ENCODE measurements at places on chromosomes 7 and 10. TPM values are rescaled to one million over a fixed set of nuclear protein-coding genes. Genes with fewer than 3 reads are reported as not detected.

DNA sequence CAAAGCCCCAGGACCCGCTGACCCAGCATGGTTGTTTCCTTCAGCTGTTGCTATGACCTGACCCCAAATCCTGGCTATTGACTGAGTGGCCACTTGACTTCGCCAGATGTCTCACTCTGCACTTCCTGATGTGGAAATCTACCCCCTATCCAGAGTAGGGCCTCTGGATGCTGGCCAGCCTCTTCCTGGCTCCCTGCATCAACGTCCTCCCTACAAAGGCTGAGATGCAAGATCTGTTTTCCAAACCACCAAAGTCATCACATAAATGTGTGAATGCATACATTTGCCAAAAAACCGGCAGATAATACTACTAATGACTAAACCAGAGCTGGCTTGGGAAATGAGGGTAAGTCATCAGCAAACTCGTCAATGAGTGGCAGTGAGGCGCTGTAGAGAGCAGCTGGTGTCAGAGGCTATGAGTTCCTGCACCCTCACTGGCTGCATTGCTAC is 70.4 kb downstream of the PYROXD2 start:
- DNase-seq: no peak

DNA sequence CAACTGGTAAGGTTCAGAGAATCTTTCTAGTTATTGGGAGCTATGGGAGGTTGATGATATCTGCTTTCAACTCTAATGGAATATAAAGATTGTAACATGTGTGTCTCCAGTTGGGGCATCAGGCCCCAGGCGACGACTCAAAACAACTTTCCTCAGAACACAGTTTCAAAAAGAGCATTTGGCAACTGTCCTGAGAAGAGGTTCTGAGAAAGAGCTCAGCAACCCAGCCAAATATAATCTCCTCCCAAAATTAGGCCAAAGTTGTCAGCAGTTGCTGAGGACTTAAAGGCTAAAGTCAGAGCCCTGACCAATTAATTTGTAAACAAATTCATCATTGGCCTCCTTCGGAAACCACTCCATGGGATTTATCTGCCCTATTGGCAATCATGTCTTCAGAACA is 251.1 kb upstream of the NFE2L3 start:
- no peak for DNase-seq

DNA sequence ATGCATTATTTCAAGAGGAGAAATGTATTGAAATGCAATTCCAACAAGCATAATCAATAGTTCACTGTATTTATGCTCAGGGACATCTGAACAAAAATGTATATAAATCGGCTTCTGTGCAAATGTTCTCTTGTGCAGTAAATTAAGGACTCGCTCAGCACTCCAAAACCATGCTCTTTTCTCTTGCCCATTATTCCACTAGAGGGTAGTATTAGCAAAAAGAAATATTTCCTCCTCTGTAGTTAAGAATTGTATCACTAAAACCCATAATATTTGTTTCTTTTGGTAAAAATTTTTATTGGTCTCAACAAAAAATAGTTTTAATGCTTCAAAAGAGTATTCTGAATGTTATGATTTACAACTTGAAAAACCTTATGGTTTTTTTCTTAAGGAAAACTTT is 803.1 kb downstream of the PCDH15 start:
- DNase-seq: no peak

The ZDHHC4 gene
- 29.7 TPM for total RNA-seq

The SPOCK2 gene
- 0.59 TPM for total RNA-seq

The TUBB8 gene
- not detected for total RNA-seq
